NCI-H187 (cell line): ENCODE measurements at places on chromosomes 3 and 15.

GRCh38 chr3:173584093-173584837, 186.7 kb downstream of the NLGN1 start:
- no peak for DNase-seq

DNA sequence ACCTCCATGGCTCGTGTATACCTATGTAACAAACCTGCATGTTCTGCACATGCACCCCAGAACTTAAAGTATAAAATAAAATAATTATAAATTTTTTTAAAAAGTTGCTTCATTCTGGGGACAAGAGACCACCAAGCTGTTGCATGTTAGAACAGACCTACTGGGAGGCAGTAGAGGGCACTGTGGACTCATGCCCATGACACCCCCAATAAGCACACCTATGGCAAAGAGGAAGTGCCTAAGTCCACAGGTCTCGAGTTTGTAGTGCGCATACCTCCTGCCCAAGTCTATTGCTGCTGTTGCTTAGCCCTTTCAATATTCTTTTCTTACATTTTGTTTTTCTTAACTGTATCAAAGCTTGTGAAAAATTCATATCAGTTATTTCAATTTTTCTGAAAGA, 267.9 kb upstream of the THBS1 start:
- DNase-seq, result no peak

DNA sequence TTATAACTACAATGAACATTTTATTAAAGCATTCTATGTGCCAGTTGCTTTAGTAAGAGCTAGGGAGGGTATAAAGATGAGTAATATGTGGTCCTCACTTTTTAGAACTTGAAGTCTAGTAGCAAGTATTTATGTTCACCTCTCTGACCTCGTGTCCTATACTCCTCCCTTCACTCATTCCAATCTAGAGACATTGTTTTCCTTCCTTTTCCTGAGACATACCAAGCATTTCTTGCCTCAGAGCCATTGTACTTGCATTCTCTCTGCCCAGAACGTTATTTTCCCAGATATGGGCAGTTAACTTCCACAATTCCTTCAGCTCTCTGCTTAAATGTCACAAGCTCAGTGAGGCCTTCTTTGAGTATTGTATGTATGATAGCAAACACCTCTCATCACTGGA, 408.6 kb downstream of the PDCD6IP start:
- no peak for DNase-seq

- DNase-seq, result no peak
Observed at GRCh38 chr3:112375117-112375516, 42.2 kb downstream of the CD200 start.

DNA sequence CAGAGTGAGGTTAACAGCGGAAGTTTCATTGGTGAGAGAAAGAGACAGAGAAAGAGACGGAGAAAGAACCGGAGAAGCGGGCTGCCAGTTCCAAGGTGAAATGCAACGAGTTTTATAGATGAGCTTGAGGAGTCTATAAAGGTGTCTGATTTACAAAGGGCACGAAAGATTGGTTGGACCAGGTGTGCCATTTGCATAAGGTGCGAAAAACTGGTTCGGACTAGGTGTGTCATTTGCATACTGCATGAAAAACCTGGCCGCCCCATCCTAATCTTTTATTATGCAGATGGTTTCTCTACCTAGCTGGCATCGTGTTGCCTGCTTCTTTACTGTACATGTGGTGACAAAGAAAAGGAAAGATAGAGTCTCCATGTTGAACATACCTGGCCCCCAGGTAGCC, 253.8 kb upstream of the IGF1R start:
- no peak for DNase-seq

DNA sequence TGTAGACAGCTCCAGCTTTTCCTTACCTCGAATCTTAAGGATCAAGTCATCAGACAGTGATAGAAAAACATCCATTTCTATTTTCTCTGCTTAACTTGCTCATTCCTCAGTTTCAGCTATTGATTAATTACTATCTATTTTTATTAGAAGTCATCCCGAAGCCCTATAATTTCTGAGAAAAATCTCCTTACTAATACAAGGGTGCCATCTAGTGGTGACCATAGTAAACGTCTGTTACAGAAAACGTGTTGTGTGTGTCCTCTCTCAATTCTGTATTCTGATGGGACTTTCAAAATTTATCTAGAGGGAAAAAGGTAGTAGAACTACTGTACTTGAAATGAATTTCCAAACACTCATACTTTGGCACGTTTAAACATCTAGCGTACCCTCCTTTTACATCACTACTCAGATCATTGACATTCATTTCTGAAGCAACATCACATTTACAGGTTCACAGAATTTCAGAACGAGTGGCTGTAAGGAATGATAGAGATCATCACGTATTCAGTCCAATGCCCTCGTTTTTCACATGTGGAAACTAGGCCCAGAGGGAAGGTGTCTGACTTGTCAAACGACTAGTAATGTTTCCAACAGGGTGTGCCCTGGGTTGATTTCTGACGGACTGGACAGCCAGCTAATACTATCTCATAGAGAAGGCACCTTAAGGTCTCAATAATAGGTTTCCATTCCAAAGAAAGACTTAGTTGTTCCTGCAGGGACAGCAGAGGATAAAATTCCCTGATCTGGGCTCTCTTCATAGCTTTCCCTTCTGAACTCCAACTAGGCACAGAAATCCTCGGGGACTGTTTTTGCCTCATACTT, 25.6 kb downstream of the HACD2 start:
- no peak for DNase-seq

GRCh38 chr3:194042927-194043326, 93.0 kb upstream of the HES1 start:
- no peak for DNase-seq

- DNase-seq, result no peak
Observed at GRCh38 chr3:138941259-138941885, 5.6 kb downstream of the FOXL2 start.

DNA sequence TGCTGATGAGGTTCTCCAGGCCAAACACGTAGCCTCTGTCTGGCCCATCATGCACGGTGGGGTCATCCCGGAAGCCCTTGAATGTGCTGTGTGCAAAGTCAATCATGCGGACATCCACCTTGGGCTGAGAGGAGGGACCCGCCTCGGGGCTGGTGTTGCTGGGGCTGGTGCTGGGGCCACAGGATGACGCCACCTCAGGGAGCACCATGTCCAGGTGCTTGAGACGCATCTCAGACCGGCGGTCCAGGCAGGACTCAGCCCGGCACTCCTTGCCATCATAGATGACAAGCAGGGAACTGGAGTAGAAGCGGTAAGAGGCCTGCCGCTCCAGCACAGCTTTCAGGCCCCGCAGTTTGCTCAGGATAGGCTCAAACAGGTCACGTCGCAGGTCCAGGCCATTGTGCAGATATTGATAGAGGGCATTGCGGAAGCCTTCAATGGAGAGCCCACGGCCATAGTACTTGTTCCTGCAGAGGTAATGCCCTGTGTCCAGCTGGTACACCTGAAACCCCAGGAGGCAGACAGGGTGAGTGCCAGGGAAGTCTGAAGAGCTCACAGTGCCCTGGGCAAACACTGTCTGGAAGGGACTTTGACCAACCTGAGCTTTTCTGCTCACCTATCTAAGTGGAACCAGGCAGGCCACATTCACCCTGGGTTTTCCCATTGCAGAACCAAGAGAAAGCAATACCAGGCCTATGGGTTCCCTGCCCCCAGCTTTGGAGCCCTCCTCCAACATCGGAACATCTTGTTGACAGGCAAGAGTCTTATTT, 3.6 kb upstream of the GMPPB start:
- DNase-seq, result no peak

DNA sequence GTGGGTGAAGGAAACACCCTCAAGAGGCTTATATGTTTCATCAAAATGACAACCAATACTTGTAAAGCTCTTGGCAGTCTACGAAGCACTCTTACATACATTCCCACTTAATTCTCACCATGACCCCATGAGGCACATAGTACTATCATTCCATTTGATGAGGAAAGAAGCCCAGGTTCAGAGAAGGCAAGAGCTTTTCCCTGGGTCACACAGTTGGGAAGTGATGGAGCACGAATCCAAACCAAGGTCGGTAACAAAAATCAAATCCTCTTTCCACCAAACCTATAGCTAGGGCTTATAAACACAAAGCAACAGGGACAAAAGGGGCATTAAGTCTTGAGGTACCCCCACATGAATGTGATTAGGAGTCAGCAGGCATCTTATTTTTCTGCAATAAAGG, 187.1 kb downstream of the UACA start:
- no peak for DNase-seq

DNA sequence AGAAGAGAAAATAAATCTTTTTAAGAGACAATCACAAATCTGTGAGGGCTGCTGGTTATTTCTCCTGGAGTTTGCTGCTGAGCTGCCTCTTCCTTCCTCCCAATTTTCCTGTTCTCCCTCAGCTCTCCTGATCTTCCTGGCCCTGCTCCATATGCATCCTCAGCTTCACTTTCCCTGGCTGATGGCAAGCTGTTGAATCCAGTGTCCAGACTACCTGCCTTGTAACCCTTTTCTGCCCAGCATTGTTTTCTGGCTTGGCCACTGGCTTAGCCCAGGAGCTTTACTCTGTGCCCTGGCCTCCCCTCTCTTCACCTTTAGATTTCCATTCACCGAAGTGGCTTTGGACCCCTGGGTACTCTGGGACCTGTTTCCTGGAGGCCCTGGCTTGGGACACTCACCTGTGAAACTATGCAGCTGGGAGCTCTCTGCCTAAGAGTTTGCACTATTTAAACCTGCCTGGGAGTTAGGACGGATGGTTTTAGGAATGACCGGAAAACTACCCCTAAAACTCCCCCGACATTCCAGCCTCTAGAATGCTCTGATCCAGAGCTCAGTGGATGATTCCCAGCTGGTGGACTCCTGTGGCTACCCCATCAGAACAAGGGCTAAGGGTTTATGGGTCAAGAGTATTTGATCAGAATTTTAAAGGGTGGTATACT, 90.0 kb downstream of the RBPMS2 start:
- no peak for DNase-seq

- DNase-seq, result no peak
Observed at GRCh38 chr3:11464356-11464755, 179.4 kb downstream of the VGLL4 start.

GRCh38 chr3:52792961-52793695, 1.5 kb upstream of the ITIH3 start:
- DNase-seq, result no peak

DNA sequence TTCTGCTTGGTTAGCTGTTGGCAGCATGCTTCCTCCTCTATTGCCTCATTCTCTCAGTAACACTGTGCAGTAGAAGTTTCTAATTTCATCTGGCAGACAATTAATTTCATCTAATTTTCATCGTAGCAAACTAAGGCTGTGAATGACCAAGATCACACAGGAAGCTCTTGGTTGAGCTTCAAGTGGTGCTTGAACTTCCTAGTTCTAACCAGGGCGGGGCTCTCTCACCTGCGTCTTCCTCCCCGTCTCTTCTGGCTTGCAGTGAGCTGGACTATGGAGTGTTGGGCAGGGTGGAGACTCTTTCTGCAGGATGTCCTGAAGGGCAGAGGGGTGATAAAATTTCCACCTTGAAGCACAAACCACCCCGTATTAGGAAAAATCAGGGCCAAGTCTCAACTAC, 2.0 kb upstream of the IL16 start:
- DNase-seq, result no peak

GRCh38 chr15:40769274-40770146, at the start of gene C15orf62:
TSS of gene C15orf62 (plus strand) at chr15:40769980. CDS start at chr15:40770496, 516 bp downstream.
- no peak for DNase-seq

DNA sequence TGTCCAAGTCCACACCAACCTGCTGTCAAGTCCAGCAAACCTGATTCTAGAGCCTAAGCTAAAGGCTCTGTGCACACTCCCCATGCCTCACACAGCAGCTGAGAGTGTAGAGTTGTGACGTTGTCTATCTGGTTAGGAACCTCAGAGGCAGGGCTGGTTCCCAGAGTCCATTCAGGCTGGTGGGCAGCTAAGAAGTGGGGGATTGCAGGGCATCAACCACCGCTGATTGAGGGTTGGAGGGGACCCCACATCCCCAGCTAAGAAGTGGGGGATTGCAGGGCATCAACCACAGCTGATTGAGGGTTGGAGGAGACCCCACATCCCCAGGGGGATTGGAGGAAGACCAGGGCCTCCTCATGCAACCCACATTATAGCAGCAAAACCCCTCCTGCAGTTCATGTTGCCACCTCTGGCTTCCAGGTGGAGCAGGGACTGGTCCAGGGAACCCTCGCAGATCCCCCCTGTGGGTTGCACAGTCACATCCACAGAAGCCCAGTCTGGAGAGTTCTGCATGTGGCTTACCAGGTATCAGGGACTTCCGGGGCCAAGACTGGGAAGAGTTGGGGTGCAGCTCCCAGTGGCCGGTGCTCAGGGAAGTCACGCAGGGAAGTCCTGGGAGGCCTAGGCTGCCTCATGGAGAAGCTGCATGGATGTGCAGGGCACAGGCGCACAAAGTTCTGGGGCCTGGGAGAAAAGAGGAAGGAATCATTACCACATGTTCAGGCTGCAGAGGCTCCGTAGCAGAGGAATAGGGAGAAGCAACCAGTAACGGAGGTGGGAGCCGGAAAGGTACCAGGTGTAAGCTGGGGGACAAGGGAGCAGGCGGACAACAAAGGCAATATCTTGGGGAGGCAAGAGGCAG, 71.4 kb upstream of the PCSK6 start:
- DNase-seq, result no peak

- DNase-seq, result no peak
Observed at GRCh38 chr3:11558918-11559815, 84.5 kb downstream of the VGLL4 start.

DNA sequence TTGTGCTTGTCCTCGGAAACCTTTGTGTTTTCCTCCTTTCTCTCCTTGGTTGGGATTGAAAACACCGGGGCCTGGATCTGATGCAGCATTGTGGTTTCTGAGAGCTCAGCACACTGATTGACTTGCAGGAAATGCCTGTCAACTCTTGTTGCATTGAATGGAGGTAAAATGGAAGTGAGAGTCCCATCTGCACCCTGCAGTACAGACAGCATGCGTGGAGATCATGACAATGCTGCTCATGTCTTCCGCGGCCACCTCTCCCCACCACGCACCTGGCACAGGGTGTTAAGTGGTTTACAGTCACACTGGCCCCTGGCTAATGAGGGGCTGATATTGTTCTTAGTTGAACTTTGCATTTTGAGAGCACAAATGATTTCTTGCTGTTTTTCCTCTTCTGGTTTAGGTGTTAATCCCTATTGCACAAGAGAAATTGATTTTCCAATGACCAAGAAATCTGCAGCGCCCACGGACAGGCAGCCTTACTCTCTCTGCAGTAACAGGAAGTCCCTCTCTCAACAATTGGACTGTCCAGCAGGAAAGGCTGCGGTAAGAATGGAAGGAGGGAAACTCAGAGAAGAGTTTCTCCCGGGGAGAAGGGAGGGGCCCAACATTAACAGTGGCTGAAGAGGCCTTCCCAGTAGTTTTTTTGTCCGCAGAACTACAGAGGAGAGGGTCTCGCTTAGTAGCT, 58.5 kb downstream of the STARD5 start:
- DNase-seq, result peak; percentile 39

DNA sequence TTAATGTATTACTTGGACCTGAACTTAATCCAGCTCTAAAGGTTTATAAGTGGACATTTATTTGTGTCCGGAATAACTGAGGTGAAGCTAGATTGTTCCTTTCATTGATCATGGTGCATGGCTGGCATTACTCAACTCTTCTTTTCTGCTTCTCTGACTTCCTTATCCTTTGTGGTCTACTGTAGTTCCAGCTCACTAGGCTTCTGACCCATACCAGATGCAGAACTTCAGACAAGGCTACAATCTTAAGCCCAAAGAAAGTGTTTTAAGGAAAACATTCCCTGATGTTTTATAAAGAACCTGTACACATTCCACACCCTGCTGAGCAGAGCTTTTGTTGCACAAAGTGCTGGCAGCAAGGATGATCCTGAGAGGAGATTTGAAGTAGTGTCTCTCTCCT, 250.8 kb upstream of the TGFBR2 start:
- no peak for DNase-seq
